ENCODE measurements at places on chromosomes 2 and 18.

DNA sequence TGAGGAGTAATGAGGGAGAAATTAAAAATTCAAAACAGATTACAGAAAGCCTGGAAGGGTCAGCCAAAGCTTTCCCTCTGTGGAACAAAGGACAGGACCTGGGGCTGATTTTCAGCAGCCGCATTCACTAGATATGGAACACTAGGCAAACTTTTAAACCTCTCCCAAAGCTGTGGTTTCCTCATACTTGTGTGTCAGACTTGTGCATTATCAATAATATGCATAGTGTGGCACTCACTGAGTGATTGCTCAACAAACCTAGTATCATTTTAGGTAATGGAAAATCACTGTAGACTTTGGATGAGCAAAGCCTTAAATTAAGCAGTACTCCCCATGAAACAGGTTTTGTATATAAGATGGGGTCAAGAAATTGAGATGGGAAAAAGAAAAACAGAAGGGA is 26.3 kb upstream of the IKZF2 start:
- no peak for DNase-seq

- DNase-seq, result no peak
Observed at GRCh38 chr2:47227532-47228279, 72.6 kb upstream of the STPG4 start.

- DNase-seq, result no peak
Observed at GRCh38 chr2:2904721-2905350, 472.8 kb downstream of the EIPR1 start.

GRCh38 chr2:100588071-100588786 is 25.4 kb downstream of the PDCL3 start:
- peak; percentile 66 for DNase-seq

DNA sequence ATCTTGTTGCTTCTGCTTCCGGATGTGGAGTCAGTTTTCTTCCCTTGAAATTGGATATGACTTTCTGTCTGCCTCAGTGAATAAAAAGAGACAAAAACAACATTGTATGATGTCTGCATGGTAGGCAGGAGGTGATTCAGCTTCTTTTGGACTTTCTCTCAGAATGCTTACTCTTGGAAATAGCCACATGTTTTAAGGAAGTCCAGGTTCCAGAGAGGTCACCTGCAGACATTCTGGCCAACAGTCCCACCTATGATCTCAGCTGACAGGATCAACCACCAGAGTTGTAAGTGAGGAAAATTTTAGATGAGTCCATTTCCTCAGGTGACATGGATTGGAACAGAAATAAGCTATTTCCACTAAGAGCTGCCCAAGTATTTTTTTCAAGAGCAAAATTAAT is 508.7 kb upstream of the FAM98A start:
- DNase-seq, result no peak

- no peak for DNase-seq
Observed at GRCh38 chr2:233141901-233142300, 81.8 kb downstream of the INPP5D start.

DNA sequence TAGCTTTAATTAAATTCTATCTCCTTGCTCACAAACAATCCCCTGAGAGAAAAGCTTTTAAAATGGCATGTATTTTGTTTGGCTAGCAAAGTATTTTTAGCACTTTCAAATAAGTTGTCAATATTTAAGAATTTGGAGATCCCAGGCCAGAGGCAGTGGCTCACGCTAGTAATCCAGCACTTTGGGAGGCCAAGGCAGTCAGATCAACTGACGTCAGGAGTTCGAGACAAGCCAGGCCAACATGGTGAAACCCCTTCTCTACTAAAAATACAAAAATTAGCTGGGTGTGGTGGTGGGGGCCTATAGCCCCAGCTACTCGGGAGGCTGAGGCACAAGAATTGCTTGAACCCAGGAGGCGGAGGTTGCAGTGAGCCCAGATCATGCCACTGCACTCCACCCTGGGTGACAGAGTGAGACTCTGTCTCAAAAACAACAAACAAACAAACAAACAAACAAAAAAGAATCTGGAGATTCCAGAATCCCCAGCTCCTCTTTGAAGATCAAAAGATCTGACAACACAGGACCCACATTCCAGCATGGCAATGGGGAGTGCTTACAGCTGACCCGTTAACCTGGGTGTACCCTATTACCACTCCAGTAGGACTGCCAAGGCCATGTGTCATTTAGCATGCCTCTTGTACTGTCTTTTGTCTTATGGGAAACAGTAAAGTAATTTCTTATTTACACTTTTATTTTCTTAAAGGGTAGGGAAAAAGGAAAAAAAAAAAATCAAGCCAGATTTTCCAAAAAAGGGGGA is 21.9 kb downstream of the SLC40A1 start:
- no peak for DNase-seq

GRCh38 chr2:121974897-121975661 is 219.6 kb downstream of the TSN start:
- DNase-seq, result peak; percentile 62

- DNase-seq, result no peak
Observed at GRCh38 chr2:42908518-42909200, 116.3 kb upstream of the HAAO start.

DNA sequence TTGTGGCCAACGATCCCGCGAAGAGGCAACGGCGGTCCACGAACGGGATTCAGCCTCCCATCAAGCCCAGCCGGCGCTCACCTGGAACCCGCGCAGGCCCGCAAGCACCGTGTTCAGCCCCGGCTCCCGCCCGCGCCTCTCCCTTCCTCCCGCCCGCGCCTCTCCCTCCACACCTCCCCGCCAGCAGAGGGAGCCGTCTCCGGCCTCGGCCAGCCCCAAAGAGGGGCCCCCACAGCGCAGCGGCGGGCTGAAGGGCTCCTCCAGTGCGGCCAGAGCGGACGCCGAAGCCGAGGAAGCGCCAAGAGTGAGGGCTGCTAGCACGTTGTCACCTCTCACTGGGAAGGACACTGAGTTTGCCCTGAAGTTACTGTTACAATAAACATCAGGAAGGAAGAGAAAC is 55.3 kb upstream of the LAPTM4A start:
- no peak for DNase-seq

GRCh38 chr2:168210216-168210894 is 37.0 kb downstream of the STK39 start:
- DNase-seq, result no peak

DNA sequence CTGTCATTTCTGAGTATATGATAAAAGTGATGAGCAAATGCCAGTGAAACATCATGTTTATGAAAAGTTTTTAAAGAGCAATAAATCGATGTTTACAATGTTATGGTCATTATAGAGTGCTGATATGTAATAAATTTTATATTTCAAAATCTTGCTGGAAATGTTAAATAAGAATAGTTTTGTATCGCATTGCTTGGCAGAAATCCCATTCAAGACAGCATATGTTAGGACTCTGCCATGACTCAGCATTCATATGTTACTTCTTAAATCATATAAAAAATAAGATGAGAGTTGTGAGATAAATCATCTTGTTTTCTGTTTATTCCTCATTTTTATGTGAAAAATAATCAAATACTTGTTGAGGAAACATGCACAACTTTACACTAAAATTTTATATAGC is 949.9 kb upstream of the NRXN1 start:
- no peak for DNase-seq

DNA sequence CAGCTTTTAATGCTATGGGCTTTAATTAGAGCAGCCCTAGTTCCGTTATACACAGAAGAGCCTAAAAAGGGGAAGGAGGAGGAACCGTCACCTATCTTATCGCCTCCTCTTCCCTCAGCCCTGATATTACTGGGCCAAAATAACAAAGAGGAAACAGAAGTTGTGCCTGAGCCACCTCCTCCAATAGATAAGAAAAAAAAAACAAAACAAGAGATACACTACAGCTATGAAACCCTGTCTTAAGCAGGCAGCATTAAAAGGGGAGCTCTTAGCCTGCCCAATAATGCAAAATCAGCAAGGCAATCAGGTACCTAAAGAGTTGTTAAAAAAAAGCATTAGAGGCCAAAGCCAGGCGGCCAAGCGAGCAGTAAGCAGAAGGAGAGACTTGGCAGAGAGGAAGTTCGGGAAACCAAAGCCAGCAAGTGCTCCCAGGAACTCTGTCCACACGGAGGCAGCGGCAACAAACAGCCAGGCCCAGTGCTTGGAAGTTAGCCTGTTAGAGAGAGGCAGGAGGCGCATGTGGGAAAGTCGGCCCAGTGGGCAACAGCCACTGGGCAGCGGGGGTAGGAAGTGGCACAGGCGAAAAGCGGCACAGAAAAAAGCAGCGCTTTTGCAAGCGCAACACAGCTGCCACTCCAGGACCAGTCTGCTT is 41.8 kb upstream of the PDK1 start:
- DNase-seq, result no peak

DNA sequence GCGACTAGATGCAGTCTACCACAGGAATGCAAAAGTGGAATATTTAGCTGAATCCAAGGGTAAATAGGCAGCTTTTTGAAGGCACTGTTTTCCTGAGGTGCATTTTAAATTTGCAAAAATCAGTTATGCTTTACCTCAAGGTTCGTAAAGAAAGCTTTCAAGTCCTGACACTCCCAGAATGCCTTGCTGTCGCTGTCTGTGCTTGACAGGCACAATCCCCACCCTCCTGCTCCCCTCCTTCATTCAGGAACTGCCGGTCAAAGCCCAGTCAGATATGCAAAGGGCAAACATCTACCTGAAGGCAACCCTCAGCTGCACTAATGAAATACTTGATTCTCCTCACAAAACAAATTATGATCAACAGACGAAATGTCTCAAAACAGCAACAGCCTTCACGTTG is 97.4 kb upstream of the DDX18 start:
- no peak for DNase-seq

DNA sequence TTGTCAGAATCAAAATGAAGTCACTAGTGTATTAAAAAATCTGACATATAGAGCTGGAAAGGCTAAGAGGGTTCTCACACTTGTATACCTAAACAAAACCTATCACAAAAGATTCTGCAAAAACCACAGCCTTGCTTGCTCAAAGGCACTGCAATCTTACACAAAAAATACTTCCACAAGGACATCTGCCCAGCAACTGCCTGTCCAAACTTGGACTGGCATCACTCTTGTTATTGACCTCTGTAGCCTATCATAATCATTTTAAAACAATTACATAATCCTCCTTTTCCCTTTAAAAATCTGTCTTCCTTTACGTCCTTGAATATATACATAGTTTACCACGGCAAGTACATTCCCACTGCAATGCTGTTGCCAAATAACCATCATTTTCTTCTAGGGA is 19.9 kb downstream of the CHMP3 start:
- DNase-seq, result no peak

GRCh38 chr2:238573065-238573778 is 146.5 kb downstream of the ASB1 start:
- peak; percentile 12 for DNase-seq

- no peak for DNase-seq
Observed at GRCh38 chr18:62942578-62942977, 227.2 kb downstream of the PHLPP1 start.

- DNase-seq, result no peak
Observed at GRCh38 chr2:217794133-217794986, 208.4 kb downstream of the TNS1 start.

DNA sequence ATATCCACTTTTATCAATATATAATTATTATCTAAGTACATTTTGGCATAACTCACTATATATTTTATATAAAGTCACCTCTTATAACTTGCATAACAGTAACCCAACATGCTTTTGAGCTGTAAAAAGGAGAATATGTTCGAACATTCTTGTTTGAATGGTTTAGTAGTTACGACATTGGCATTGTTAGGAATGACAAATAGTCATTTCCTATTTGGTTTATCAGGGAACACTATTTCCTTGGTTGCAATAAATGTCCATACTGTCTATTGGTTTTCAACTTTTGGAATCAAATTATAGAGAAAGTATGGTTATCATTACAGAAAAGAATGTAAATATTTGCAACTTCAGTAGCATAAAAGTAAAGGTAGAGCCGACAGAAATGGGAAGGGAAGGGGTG is 124.1 kb downstream of the PARD3B start:
- no peak for DNase-seq

GRCh38 chr2:208584378-208584985 is 177.9 kb downstream of the PTH2R start:
- no peak for DNase-seq

DNA sequence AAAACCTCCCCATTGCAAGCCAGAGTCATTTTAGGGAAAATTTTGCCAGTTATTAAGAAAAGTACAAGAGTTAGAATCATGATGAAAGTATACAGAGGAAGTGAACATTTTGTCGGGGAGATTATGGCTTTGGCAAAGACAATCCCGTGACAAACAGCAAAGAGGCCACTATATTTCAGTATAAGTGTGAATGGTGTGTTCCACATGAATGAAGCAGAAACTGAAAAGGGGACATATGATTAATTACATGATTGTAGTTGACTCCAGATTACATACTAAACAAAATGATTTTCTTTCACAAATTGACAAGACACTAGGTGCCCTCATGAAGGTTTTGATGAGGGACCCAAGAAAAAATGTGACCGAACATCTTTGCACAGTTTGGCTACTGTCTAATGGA is 42.0 kb downstream of the SP140 start:
- no peak for DNase-seq

- no peak for DNase-seq
Observed at GRCh38 chr18:75121266-75121665, 87.7 kb downstream of the PTGR3 start.

DNA sequence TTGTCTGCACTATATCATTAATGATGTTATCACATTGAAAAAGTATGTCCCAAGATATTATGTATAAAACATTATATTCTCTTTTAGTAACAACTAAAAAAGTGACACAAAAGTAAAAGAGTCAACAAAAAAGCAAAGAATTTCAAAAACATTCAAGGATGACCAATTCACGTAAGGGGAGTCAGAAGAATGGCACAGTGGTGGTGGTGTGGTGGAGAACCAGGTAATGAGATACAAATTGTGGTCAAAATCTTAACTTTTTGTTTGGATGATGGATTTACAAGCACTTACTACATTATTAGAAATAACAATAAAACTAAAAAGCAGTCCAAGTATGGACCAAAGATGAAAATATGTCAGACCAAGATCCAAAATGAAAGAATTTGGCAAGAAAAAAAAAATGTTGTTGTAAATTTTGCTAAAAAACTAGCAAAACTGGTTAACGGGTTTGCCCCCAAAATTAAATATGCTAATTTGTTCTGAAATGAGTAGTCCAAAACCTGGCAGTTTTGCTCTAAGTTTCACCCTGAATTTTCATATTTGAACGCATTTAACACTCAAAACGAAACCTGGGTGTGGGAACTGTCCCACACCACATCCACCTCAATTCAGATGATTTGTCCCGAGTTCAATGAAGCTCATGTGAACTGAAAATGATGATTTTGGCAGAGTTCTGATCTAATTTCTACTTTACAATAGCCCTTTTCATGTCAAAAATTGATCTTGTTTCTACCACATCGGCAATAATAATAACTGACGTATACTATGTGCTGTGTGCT is 135.8 kb downstream of the IKZF2 start:
- peak; percentile 1 for DNase-seq

- no peak for DNase-seq
Observed at GRCh38 chr2:48699348-48699930, 56.1 kb downstream of the LHCGR start.

- no peak for DNase-seq
Observed at GRCh38 chr18:21636769-21637168, 24.7 kb downstream of the SNRPD1 start.

GRCh38 chr2:239269173-239269885 is 131.5 kb downstream of the HDAC4 start:
- DNase-seq, result no peak
